ENCODE measurements at places on chromosomes 16 and 17. TPM values are rescaled to one million over a fixed set of nuclear protein-coding genes. Genes with fewer than 3 reads are reported as not detected.

- no peak for DNase-seq
Observed at GRCh38 chr17:59899099-59899498, 6.2 kb downstream of the RPS6KB1 start.

DNA sequence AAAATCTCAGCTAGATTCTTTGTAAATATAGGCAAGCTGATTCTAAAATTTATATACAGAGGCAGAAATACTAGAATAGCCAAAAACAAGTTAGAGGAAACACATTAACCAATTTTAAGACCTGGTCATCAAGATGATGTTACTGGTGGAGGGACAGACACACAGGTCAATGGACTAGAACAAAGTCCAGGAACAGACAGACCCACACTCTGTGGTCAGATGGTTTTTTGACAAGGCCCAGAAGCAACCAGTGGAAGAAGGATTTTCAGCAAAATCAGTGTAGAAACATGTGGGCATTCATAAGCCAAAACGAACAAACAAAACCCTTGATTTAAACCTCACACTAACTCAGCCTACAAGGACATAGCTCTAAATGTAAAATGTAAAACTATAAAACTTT lies 99.7 kb upstream of the METRNL start:
- DNase-seq, result no peak

Gene PITPNM3
- polyA plus RNA-seq, result 5.9 TPM

Gene SHISA9
- polyA plus RNA-seq, result 0.04 TPM

Gene ZNF23
- polyA plus RNA-seq, result 12.1 TPM

Gene OR3A3
- polyA plus RNA-seq, result not detected

Data from hindlimb muscle (tissue), 1 donor.